HFFc6 (cell line): ENCODE measurements at places on chromosomes 1 and 21. TPM values are rescaled to one million over a fixed set of nuclear protein-coding genes. Genes with fewer than 3 reads are reported as not detected.

Gene CRNN
- not detected in 3 replicates for total RNA-seq

Gene CCDC17
- 0.44 and 0.46 TPM in 2 replicates for total RNA-seq

Gene AKR7A3
- 0.31 to 0.42 TPM (median 0.33 TPM) in 3 replicates for total RNA-seq

Gene FAM167B
- 1.1 to 1.5 TPM (median 1.2 TPM) in 3 replicates for total RNA-seq

Gene RIPK4
- total RNA-seq: 0.05 to 0.09 TPM in 2 of 3 replicates, not detected in the other
